ENCODE measurements at places on chromosomes 6 and 20. TPM values are rescaled to one million over a fixed set of nuclear protein-coding genes. Genes with fewer than 3 reads are reported as not detected.
A peak's percentile ranks its signal among the peaks of the same experiment; 100 is the strongest.

DNA sequence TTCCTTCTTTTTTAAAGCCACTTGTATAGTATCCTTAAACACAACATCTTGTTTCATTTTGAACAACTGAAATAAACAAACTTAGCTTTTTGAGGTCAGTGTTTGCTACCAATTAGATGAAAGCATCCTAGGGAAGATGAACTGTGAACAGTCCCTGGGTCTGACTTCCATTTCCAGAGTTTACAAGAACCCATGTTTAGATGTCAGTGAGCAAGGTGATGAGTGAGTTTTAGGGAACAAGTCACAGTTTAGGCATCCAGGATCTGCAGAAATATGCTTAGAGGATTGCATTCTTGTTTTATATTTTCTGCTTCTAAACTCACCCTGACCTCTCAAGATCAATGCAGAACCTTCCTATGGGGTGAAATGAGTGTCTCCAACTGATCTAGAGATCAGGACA is 3.0 kb downstream of the ZC2HC1B start:
- peaks cover 29% of the 10 kb centered on the region for H3K36me3 ChIP-seq
- H3K4me1 ChIP-seq = no peaks in the 10 kb centered on the region
- H3K27ac ChIP-seq = no peak overlapping the region
- DNase-seq = no peak
- no peak overlapping the region for H3K4me3 ChIP-seq
- no peaks in the 10 kb centered on the region for H3K27me3 ChIP-seq

The DNAH8 gene
- total RNA-seq = 0.12 TPM

- H3K27ac ChIP-seq = peak overlapping the region; percentile 17
- H3K4me1 ChIP-seq = no peaks in the 10 kb centered on the region
- peaks cover 6% of the 10 kb centered on the region for H3K36me3 ChIP-seq
- DNase-seq = no peak
- no peaks in the 10 kb centered on the region for H3K27me3 ChIP-seq
Observed at GRCh38 chr20:32798046-32798981, 21.4 kb upstream of the MAPRE1 start.

DNA sequence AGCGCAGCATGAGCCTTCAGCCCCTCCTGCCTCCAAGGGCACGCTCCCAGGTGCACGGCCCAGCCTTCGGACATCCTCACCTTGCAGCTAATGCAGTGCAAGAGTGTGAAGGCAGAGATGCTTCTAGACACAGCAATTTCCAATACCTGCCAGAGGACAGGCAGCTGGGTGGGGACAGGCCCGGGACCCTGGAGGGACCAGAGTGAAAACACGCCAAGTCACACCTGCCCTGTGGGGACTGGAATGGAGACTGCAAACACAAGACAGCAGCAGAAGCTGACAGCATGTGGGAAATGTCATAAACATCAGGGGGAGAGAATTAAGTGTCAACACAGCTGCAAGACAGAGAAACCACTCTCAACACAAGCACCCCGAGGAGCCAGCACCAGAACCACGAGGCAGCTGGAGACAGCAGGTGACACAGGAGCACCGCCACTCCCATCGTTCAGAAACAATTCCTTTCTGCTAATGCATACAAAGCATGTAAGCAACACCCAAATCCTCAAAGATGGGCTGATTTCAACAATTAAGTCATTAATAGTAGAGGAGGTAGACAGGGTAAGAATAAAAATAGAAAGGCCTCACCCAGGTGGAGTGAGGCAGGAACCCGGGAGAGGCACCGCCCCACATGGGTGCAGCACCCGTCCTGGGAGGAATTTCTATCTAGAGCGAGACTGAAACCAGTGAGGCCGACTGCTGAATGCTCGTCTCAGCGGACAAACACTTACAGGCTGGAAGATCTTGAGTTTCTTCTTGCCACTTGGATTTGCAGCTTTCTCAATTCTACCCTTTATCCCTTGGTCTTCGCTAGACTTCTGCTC is 17.1 kb downstream of the DIDO1 start:
- H3K27ac ChIP-seq = no peak overlapping the region
- no peak for DNase-seq
- H3K27me3 ChIP-seq = no peaks in the 10 kb centered on the region
- H3K36me3 ChIP-seq = peaks cover 43% of the 10 kb centered on the region

DNA sequence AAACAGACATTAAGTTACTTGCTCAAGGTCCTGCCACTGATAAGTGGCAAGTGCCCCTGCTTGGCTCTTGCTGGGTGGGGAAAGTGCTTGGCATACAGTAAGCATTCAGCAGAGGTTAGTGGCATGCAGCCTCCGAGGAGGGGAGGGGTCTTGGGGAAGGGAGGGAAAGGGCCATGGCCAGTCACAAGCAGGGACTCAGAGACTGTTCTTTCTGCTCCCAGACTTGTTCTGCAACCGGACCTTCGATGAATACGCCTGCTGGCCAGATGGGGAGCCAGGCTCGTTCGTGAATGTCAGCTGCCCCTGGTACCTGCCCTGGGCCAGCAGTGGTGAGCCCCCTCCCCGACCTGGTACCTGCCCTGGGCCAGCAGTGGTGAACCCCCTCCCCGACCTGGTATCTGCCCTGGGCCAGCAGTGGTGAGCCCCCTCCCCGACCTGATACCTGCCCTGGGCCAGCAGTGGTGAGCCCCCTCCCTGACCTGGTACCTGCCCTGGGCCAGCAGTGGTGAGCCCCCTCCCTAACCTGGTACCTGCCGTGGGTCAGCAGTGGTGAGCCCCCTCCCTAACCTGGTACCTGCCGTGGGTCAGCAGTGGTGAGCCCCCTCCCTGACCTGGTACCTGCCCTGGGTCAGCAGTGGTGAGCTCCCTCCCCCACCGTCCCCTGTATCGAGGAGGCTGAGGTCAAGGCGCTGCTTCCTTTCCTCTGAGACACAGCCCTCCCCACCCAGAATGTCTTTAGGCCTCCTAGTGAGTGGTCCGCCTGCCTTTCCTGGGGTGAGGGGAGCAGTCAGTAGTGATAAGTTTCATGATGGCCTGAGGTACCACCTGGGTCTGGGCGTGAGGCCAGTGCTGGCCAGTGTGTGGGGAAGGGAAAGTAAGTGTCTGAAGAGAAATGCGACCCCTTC is 8.9 kb downstream of the GLP1R start:
- peaks cover 19% of the 10 kb centered on the region for H3K27me3 ChIP-seq
- no peak for DNase-seq
- no peak overlapping the region for H3K27ac ChIP-seq

GRCh38 chr6:136284909-136285308 is 4.7 kb downstream of the BCLAF1 start:
- H3K4me3 ChIP-seq = peak overlapping the region; percentile 3
- H3K4me1 ChIP-seq = peaks cover 54% of the 10 kb centered on the region
- peak overlapping the region; percentile 59 for H3K27ac ChIP-seq
- DNase-seq = no peak

The OLIG3 gene
- not detected for total RNA-seq

GRCh38 chr20:3804254-3804751 is 8.2 kb downstream of the CDC25B start:
- DNase-seq = no peak
- H3K36me3 ChIP-seq = peaks cover 21% of the 10 kb centered on the region
- no peak overlapping the region for H3K4me3 ChIP-seq
- peaks cover 25% of the 10 kb centered on the region for H3K4me1 ChIP-seq
- no peak overlapping the region for H3K27ac ChIP-seq

Measured in progenitor cell of endocrine pancreas (in vitro differentiated cells).